ENCODE measurements at places on chromosomes 6 and 20.

DNA sequence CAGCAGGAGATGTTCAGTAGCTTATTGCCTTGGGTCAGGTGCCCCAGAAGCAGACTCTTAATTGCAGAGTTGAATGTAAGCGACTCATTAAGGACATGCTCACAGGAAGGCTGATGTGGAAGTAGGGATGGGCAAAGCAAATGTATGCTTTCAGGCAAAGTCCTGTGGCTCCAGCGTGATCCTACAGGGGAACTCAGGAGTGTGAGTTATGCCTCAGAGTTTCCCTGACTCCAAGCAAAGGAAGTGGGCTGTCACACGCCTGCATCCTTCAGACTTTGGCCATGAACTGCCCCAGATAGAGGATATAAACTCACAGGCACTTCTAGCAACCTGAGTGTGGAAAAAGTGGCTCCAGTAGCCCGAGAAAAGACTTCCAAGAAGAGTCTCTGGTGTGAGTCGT lies 64.9 kb upstream of the ZNF133 start:
- no peak for DNase-seq

GRCh38 chr6:113049190-113049589 lies 702.1 kb downstream of the RFPL4B start:
- DNase-seq, result no peak

GRCh38 chr6:74277777-74278186 lies 581.8 kb downstream of the CD109 start:
- DNase-seq, result no peak

GRCh38 chr6:111992851-111993250 lies 61.1 kb upstream of the CCN6 start:
- DNase-seq, result peak; percentile 26

DNA sequence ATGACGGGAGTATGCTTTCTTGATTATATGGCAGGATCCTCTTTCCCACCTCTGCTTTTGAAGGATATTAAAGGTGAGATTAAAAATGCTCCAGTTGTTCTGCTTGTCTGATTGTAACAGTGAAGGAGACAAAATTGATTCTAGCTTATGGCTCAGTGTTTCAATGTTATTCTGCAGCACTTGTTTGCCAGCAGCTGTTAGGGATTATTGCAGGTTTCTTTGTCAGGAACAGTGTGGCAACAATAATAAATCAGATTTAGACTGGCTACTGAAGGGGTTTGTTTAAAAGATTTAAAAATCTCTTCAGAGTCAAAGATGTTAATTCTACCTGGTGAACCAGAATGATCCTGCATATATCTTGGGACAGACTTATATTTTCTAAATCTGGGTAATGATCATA lies 126.9 kb downstream of the LAMA2 start:
- no peak for DNase-seq

DNA sequence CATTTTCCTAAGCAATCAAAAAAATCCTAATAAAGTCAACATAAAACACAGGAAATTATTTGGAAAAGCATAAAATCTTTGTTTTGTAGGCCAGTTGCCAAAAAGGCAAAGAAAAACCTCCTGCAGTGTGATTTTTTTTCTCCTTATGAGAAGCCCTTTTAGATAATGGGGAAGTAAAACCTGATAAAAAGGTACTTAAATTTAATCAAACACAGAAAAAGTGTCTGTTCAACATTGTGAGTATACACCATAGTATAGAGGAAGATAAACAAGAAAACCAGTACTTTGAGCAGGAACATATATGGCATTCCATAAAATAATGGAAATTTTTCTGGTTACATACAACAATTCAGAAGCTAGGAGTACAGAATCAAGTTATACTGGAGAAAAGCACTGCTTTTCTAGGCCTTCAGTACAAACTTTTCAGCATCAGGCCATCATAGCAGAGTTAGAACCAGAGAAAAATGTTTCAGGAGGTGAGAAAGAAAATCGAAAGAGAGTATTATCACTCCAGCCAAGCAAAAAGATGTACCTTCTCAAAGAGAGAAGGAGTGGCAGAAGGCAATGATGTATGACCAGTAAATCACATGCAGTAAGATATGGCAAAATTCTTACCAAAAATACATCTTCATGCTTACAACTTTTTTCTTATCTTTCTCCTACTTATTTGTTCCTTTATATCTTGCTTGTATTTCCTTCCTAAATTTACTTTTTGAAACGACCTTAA lies 494.9 kb downstream of the KIF16B start:
- DNase-seq, result no peak

GRCh38 chr6:89471287-89471867 lies 38.4 kb downstream of the ANKRD6 start:
- DNase-seq, result no peak

GRCh38 chr20:62941792-62942191 lies 3.8 kb downstream of the GID8 start:
- no peak for DNase-seq

DNA sequence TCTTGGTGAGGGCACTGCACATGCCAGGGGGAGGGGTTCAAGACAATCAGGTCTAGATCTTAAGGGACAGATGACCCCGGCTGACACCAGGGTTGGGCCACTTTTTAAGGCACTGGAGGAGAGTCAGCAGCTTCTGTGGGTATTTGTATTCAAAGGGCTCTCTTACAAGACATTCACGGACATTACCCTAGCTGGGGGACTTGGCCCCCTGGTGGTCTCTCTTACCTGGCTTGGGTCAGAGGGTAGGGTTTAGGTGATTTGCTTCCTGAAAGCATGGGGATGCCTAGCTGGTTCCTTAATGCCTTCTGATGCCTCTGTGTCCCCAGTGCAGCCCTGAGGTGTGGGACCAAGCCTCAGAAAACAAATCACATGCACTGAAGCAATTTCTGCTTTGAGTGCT lies 354.7 kb downstream of the CDC5L start:
- DNase-seq, result no peak

GRCh38 chr6:14129575-14129974 lies 12.0 kb downstream of the CD83 start:
- DNase-seq, result no peak

GRCh38 chr6:131213501-131213990 lies 78.3 kb downstream of the AKAP7 start:
- DNase-seq, result no peak

DNA sequence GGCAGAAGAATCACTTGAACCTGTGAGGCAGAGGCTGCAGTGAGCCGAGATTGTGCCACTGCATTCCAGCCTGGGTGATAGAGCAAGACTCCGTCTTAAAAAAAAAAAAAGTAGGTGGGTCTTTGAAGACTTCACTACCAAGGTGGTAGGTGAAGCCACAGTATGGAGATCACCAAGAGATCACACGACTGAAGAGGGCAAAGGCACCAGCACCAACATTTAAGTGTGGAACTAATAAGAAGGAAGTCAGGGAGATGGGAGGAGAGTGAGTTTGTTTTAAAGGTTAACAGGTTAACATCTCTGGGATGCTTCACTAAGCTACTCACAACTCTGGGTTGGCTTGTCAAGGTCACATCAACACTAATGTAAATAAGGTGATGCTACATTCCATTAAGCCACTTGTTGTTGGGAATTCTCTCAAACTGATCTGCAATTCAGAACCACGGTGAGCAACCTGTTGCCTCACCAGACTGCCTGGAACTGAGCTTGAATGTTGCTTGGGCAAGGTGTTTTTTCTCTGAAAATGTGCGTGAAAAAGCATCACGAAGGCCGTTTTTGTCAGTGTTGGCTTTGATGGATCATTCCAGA lies 48.7 kb downstream of the KCTD20 start:
- no peak for DNase-seq

DNA sequence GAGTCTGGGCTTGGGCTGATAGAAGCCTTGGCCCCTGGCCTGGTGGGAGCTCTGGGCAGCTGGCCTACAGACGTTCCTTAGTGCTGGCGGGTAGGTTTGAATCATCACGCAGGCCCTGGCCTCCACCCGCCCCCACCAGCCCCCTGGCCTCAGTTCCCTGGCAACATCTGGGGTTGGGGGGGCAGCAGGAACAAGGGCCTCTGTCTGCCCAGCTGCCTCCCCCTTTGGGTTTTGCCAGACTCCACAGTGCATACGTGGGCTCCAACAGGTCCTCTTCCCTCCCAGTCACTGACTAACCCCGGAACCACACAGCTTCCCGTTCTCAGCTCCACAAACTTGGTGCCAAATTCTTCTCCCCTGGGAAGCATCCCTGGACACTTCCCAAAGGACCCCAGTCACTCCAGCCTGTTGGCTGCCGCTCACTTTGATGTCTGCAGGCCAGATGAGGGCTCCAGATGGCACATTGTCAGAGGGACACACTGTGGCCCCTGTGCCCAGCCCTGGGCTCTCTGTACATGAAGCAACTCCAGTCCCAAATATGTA lies 957 bp upstream of the VEGFA start:
- no peak for DNase-seq

GRCh38 chr6:13507306-13507860 lies 20.0 kb upstream of the GFOD1 start:
- DNase-seq, result no peak
